ENCODE measurements at places on chromosomes 3 and 15. TPM values are rescaled to one million over a fixed set of nuclear protein-coding genes. Genes with fewer than 3 reads are reported as not detected.

CHMP2B gene
- total RNA-seq = 26.2 TPM

ZNF592 gene
- total RNA-seq = 3.9 TPM

- DNase-seq = no peak
These were observed 20.7 kb downstream of the GBE1 start for GRCh38 chr3:81740731-81741130.

SYNPR gene
- total RNA-seq = not detected

- DNase-seq = no peak
These were observed 81.2 kb downstream of the IGF1R start for GRCh38 chr15:98729446-98730042.

RETNLB gene
- not detected for total RNA-seq

GRCh38 chr3:4220065-4220464 is 83.1 kb upstream of the SETMAR start:
- no peak for DNase-seq

ANKRD34C gene
- total RNA-seq = not detected

DNA sequence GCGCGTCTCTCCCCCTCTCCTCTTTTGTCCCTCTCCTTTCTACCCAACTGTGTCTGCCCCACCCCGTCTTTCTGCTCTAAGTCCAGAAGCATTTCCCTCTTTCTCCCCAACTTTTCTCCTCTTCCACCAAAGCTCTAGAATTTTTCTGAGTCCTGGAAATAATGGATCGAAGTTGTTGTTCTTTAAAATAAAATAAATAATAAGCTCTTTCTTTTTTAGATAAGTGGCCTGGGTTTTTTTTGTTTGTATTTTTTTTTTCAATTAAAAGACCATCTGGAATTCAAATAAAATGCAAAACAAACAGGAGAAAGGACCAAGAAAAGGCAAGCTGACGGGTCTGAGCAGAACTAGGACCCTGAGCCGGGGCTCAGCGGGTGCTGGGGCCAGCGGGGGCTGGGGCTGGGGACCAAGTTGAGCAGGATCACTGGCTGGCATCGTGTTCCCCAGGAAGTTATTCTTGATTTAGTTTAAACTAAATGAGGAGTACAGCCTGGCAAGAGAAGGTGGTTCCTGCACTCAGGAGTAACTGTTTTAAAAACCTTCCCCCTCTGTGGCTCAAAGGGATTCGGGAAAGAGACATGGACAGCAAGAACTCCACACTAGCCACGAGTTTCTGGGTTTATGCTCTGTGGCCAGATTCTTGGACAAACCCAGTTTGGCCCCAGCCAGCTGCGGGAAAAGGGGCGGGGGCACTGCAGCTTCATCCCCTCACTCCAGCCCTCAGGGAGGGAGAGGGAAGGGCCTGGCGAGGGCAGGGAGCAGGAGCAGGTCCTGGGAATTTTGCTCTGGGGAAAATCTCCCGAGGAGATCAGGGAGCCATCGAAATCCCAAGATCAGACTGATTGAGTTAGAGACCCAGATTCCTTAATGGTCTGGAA is 8.4 kb downstream of the GATA2 start:
- DNase-seq = no peak

- peak; percentile 96 for DNase-seq
These were observed 52.1 kb downstream of the ITGB5 start for GRCh38 chr3:124834723-124835718.

ROPN1 gene
- not detected for total RNA-seq

GRCh38 chr3:55486101-55486856 is 827 bp downstream of the WNT5A start:
- peak; percentile 34 for DNase-seq

DNA sequence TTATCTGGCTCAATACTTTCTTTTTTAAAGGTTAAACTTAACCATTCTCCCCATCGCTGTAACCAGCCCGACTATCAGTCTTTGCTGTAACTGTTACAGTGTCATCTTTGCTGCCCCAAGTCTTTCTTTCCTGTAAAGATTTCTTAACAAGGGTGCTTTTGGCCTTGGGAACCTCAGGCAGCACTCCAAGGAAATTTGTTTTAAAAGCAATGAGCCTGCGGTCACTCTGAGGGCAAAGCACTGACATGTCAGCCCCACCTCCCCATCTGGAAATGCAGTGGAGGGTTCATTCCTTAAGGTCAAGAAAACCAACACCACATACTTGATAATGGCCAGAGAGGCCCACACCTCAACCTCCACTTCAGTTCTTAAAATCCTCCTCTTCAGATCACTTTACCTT is 3.2 kb downstream of the TRANK1 start:
- DNase-seq = no peak

DNA sequence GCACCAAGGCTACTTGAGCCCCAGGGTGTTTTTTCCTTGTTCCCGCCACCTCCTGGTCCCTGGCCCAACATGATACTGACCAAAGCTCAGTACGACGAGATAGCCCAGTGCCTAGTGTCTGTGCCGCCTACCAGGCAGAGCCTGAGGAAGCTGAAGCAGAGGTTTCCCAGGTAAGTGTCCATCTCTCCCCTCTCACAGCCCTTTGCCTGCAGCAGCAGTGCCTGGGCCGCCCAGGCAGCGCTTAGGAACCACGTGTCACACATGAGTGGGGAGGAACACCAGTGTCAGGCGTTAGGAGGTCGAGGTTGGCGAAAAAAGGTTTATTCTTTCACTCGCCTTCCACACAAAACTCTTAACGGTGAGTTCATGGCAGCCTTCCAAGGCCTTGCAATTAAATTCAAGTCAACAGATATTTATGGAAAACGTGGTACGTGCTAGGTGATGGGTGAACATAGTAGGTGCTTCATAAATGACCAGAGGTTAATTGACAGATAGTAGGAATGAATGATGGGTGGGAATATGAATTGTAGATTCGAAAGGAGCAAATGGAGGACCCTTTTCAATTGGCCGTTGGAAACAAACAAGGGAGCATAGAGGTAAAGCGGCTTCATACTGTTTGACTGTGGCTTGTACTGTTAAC is 486 bp downstream of the CDIN1 start:
- no peak for DNase-seq

GPR149 gene
- total RNA-seq = not detected

DNA sequence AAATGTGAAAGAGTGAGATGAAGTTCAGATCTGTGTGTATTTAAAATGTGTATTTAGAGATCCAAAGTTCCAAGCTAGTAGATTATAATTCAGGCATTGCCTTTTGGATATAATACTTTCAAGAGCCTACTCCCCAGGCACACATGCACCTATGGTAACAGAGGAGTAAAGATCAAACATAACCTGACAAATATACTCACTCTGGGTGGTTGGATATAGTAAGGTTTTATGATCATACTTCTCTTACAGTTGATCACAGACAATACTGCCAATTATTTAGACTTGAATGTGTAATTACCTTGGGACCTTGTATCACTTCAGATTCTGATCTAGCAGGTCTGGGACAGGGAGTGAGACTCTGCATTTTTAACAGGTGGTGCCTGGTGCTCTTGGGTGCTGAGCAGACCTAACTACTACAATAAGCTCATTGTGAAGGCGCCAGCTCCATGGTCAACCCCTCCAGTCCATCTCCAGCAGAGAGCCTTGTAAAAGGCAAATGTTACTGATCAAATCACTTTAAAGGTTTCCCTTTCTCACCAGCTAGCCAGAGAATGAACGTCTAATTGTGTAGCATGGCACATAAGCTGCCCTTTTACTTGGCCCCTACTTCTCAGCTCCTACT is 55.5 kb downstream of the NBEAL2 start:
- no peak for DNase-seq

DNA sequence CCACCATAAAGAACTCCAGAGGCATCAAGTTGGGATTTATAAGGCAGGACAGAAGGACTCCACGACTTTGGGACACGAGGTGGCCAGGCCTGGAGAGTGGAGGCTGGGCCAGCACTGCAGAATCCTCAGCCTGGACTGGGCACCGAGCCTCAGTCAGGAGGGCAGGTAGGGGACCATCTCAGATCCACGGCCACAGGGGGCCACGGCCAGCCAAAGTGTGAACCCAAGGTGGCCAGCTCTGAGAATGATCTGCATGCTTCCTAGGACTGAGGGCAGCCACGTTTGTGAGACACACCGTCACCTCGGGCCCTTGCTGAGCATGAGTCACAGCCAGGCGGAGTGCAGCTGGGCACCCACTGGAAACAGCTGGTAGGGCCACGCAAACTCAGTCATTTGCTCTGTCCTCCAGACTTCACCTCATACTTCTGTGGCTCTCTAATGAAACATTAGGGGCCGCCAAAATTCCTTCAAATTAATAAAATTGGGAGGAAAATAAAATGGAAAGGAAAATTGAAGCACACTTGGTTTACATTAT is 65.8 kb downstream of the CTNNB1 start:
- DNase-seq = peak; percentile 60

DNA sequence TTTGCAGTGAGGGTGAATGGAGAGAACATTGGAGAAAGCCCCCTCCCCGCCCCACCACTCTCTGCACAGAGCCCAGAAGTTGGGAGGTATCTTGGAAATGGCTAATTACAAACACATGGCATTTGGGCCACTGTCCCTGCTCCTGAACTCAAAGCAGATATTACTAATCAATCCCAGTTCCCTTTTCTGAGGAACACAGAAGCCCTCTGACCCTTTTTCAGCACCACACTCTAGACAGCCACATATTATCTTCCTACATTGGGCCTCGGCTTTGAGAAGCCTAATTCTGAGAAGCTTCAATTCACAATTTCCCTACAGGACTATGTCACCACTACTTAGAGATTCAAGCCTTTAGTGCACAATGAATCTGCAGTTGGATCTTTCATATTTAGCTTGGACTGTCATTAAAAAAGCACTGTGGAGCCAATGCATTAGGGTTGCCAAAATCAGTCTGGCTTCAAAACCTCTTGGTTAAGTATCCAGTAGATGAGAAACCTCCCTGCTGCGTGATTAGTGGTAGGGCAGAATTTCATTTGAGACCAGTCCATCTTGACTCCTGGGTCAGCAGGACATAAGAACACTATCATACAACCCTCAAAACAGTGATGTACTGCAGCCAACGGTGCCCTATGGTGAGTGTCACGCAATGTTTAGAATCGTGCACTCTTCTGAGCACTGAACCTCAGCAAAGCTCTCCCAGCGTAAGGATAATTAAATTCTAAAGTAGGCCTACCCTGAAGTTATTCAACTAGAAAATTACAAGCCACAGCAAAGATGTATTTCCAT is 26.1 kb downstream of the MGLL start:
- DNase-seq = no peak

P2RY14 gene
- total RNA-seq = not detected

DNA sequence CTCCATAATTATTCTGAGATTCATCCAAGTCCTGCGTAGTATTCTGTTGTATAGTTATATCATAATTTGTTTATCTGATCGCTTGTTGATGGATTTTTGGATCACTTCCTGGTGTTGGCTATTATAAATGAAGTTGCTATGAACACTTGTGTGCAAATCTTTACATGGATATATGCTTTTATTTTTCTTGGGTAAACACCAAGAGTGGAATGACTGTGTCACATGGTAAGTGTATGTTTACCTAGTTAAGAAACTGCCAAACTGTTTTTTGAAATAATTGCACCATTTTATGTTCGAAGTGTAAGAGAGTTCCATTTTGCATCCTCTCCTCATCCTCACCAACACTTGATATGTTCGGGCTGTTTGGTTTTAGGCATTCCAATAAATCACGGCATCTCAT is 360.4 kb upstream of the FRG2C start:
- DNase-seq = no peak

DNA sequence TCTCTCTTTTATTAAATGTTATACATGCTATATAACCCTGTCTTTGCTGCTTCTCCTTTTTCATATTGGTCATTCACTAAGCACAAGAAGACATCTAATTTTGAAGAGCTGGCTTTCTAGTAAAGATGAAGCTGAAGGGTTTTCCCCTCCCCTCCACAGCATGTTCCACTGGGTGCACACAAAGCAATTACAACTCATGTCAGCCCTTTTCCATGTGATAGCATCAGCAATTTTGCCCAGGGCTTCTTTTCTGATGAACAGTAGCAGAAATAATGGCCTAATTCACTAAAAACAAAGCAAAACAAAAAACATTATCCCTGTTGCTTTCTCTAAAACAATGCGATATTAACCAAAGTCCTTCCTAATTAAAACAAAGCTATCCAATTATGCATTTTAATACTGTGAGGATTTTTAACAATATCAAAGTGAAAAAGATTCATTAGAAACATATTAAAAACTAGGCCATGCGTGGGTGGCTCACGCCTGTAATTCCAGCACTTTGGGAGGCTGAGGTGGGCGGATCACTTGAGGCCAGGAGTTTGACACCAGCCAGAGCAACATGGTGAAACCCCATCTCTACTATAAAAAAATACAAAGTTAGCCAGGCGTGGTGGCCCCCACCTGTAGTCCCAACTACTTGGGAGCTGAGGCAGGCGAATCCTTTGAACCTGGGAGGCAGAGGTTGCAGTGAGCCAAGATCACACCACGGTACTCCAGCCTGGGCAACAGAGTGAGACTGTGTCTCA is 12.2 kb upstream of the PIK3R4 start:
- no peak for DNase-seq

- no peak for DNase-seq
These were observed 523.9 kb upstream of the AGTR1 start for GRCh38 chr3:148173851-148174250.

GRCh38 chr3:193865896-193866480 is 270.0 kb upstream of the HES1 start:
- no peak for DNase-seq

DNA sequence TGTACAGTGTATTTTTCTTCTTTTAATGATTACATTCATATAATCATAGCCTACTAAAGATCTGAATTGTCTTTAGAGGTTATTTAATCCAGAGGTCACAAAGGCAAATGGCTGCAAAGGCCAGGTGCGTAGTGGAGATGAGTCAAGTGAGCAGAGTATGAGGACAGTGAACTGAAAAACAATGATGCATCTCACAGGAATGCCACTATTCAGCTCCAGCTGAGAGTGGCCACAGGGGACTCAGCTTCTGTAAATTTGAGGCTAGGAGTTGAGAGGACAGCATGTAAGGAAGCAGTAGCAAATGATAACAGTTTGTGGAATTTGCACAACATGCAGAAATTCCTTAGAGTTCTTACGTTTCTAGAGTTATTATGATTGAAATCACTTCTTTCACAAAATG is 50.4 kb downstream of the COL6A5 start:
- DNase-seq = peak; percentile 19

TP63 gene
- total RNA-seq = 1.7 TPM

DNA sequence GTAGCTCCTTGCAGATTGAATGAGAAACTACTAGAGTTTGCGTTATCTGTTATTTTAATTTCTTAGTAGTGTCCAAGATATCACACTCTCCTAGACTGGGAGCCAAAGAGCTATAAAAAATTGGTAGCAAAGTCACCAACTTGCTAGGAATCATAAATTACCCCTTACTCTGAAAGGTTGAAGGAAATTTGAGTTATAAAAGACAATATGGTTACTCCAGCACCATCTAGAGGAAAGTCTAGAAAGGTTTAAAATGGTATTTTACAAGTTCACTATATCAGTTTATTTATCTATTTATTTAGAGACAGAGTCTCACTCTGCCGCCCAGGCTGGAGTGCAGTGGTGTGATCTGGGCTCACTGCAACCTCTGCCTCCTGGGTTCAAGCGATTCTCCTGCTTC is 121.6 kb downstream of the RBPMS2 start:
- DNase-seq = no peak

TICRR gene
- total RNA-seq = 5.1 TPM

DNA sequence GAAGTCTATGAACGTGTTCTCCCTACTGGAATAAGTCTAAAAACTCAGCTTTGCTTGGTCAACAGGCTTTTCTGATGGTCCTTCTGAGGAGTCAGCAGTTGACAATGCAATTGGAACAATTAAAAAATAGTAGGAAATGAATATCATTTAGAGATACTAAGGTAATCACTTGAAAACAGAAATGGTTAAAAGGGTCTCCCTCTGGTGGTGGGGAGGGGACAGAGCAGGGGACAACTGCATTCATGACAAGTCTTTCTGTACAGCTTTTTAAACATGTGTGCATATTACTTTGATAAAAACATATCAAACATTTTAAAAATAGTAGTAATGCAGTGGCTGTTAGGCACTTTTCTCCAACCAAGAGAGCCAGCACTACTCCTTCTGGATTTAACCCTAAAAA is 119.9 kb upstream of the FHIT start:
- peak; percentile 5 for DNase-seq
